Adipose tissue (tissue), 3 donors: ENCODE measurements at places on chromosomes 5 and 9. TPM values are rescaled to one million over a fixed set of nuclear protein-coding genes. Genes with fewer than 3 reads are reported as not detected.

The ZDHHC11B gene
- polyA plus RNA-seq, result 1.1 TPM

The GFPT2 gene
- 149 TPM for polyA plus RNA-seq

The DAB2IP gene
- polyA plus RNA-seq, result 20.6 TPM

The MSANTD3 gene
- 6.5 TPM for polyA plus RNA-seq

The CDO1 gene
- 68.6 TPM for polyA plus RNA-seq

The PCDHB14 gene
- 2.5 TPM for polyA plus RNA-seq
